ENCODE measurements at places on chromosomes 2 and 18. TPM values are rescaled to one million over a fixed set of nuclear protein-coding genes. Genes with fewer than 3 reads are reported as not detected.
A peak's percentile ranks its signal among the peaks of the same experiment; 100 is the strongest.

CNGA3 gene
- not detected for total RNA-seq

DNA sequence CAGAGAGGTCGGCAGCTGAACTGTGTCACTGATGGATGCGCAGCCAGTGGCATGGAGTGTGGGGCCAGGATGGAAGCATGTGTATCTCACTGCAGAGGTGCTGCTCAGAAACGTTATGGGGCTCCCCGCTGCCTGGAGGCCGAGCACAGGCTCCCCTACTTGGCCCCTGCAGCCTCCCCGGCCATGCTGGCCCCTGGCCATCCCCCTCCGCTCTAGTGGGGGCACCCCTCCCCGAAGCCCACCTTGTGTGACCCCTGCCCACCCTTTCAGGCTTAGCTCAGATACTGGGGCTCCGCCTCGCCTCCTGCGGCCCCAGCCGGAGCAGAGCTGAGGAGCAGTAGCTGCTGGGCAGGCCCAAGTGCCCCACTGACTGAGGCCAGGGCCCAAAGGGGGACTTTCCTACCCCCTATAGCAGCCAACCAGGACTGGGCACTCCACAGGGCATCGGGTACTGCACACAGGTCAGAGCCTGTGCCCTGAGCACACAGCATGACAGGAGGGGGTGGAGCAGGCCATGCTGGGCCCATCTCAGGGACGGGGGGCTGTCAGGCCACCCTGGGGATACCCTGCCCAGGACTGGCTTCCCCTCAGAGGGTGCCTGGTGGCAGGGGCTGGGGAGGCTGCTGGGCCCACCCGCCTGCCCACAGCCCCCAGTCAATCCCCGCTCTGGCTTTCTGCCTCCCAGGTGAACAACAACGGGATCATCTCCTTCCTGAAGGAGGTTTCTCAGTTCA is 31.3 kb downstream of the SNED1 start:
- peak; percentile 76 for DNase-seq

GRCh38 chr2:216109962-216110614 is 940 bp downstream of the XRCC5 start:
- no peak for DNase-seq

DNA sequence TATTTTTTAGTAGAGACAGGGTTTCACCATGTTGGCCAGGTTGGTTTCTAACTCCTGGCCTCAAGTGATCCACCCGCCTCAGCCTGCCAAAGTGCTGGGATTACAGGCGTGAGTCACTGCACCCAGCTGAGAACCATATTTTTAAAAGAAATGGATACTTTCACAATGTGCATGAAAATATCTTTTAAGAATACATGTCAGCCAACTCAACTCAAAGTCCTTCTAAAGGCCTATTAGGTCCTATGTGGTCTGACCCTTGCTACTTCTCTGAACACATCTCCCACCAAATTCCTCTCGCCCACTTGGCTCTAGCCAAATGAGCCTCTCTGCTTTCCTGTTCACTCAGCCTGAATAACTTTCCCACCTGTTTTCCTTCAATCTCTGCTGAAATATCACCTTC is 119.6 kb downstream of the MTX2 start:
- DNase-seq = no peak

GRCh38 chr2:201231781-201232466 is 28.4 kb upstream of the CASP8 start:
- DNase-seq = peak; percentile 87

HOXD3 gene
- not detected for total RNA-seq

DNA sequence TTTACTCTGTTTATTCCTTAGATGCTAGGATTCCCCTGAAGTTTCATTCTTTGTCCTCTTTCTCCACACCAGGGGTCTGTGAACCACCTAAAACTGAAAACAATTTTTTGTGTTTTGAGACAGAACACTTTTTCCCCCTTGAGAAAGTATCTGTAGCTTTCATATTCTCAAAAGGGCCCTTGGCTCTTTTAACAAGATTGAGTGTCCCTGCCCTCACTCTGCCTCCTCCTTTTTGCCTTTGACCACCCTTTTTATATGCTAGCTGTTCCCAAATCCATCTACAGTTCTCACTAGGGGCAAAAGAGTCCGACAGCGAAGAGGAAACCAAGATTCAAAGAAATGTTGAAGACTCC is 883 bp upstream of the EHBP1 start:
- DNase-seq = no peak

SOX11 gene
- not detected for total RNA-seq

- no peak for DNase-seq
These were observed 234.4 kb downstream of the LOXHD1 start for GRCh38 chr18:46422552-46423055.

SUMO1 gene
- 61.2 TPM for total RNA-seq

GRCh38 chr2:198236338-198236737 is 431.9 kb downstream of the PLCL1 start:
- no peak for DNase-seq

ALLC gene
- total RNA-seq = not detected

- DNase-seq = no peak
These were observed 515.6 kb upstream of the NRP2 start for GRCh38 chr2:205166745-205167144.

DNA sequence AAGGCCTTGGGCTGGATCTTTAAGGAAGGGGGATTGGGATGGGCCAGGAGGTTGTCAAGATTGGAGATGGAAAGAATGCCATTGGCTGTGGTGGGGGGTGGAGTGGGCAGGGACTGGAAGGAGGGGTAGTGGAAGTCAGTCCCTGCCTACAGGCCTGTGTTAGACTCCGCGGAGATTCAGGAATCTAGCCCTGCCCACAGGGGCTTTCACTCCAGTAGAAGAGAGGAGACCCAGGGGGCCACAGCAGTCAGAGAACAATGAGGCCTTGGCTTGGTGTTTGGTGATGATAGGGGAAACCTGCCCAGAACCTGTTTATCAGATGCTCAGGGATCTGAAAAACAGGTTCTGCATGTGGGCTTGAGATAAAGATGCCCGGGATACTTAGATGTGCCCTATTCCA is 6.1 kb downstream of the STEAP3 start:
- DNase-seq = no peak

DNA sequence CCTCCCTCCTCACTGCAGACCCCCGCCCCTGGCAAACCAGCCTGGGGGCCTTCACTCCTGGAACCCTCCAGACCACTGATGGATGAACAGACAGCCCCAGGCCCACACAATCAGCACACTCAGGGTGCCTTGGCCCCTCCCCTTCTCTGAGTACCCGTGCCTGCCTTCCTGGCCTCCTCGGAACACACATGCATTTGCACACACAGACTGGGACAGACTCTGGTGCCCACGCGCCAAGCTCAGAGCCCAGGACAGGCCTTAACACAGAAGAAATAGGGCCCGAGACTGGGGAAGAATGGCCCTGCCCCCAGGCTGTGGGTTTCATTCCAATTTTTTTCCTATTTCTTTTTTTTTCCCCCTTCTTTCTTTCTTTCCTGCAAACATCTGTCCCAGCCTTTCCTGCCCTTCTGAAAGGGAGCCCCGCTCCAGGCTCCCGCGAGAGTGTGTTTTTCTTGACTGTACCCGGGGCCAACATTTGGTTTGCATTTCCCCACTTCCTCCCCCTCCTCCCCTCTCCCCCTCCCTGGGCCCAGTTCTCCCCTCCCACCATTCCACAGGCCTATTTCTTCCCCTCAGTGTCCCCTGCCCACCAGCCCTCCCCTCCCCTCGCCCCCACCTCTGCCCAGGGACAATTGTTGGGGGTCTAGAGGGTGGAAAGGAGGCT is 618 bp upstream of the TNS1 start:
- no peak for DNase-seq

DNA sequence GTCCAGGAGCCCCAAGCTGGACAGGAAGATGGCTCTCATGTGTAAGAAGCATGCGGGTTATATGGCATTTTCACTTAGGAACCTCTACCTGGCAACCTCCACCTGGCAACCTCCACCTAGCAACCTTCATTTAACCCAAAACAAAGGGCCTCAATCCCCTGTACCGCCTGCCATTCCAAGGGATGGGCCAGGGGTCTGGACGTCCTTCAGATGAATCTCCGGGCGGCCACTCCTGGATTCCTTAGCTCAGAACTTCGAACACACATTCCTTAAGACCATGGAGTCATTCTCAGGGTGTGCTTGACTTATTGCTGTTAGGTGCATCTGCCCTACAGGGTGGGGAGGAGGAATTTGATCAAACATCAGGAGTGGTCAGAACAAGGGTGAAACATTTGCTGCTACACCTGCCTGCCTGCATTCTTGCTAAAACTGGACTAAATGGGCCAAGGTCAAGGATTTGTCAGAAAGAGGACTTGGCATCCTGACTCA is 277.6 kb downstream of the PHLPP1 start:
- no peak for DNase-seq

- no peak for DNase-seq
These were observed 16.4 kb upstream of the CHMP1B start for GRCh38 chr18:11834772-11835171.

HOXD1 gene
- 7.2 TPM for total RNA-seq

GRCh38 chr2:106208874-106209273 is 14.8 kb upstream of the UXS1 start:
- no peak for DNase-seq

GRCh38 chr2:218357236-218358177 is 850 bp downstream of the CATIP start:
- DNase-seq = no peak

INHA gene
- not detected for total RNA-seq

CHAC2 gene
- 3.1 TPM for total RNA-seq

DNA sequence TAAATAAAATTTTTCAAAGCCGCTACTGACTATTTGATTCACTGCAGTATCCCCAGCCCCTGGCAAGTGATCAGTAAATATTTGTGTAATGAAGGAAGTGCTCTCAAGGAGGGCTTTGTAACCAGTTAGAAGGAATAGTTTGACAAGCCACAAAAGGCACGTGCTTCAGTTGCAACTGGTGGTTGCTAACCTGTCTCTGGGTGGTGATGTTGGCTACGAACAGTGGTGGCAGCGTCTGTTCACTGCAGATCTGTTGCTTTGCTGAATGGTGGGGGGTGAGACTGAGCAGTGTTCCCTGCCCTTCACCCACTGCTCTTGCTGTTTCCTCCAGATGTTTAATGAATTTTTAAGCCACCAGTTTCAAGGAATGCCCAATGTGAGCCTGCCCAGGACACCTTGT is 73.9 kb upstream of the SIX2 start:
- no peak for DNase-seq

GRCh38 chr18:34358923-34359322 is 134.2 kb upstream of the NOL4 start:
- no peak for DNase-seq

GRCh38 chr2:65514555-65515195 is 82.3 kb upstream of the SPRED2 start:
- no peak for DNase-seq

- no peak for DNase-seq
These were observed 221.9 kb upstream of the SIX3 start for GRCh38 chr2:44719562-44719961.

DNA sequence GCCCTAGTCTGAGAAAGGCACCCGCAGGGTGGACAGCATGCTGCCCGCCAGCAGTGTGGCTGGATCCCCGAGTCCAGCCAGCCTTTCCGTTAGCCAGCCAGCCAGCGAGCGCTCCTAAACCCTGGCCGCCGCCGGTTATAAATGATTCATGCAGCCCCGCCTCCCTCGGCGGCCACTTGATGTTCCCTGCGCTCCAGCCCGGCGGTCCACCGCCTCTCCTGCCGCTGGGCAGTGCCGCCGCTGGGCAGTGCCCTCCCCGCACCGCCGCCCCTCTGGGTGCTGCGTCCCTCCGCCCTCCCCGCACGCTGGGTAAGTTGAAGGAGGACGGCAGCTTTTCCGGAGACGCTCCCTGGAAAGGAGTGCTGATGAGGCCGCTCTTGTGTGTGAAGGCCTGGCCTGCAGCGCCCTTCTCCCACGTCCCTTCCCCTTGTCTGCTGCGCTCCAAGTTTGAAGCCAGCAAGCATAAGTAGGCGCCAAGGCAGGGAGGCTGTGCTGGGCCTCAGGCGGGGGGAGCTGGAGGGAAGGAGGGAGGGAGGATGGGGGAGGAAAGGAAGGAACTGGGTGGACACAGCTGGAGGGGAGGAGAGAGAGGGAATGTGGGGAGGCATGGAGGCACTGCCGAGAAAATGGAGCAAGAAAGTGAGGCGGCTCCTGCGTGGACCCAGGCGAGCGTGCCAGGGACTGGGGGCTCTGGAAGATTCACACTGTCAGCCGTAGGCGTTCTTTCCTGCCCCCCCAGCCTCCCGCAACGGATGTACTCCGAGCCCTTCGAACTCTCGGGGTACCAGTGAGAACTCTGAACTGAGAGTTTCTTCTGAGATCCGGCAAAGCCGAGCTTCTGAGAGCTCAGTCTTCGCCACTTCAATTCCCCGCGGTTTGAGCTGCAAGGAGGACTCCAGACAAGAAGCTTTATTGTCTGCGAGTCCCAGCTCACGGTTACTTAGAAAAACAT is 131.9 kb downstream of the GLI2 start:
- peak; percentile 90 for DNase-seq

DNA sequence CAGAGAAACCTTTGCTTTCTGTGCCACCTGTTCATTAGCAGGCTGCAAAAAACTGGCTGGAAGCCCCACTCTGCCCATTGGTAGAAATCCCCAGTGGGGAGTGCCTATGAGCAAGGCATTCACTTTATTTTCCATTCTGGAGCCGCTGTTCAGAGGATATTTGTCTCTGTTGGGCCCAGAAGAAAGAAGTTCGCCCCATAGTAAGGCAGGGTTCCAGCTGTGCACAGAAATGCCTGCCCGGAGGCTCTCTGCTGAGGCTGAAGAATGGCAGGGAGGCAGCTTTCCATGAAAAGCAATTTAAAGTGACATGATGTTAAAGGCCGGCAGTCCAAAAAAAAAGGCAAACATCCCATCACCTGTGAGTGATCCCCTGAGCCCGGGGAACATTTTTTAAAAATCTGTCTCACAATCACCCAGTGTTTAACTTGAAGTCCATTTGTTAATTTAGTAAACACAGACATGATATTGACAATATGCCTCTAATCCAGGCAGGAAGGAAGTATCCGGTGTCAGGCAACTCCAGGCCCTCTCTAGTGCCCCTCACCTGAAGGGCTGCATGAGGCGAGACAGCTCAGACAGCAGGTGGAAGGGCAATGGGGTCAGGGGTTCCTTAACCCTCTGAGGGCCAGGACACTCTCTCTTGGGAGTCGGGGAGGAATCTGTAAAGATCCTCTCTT is 265.1 kb upstream of the SIX2 start:
- no peak for DNase-seq
